ENCODE measurements at places on chromosomes 12 and 14. TPM values are rescaled to one million over a fixed set of nuclear protein-coding genes. Genes with fewer than 3 reads are reported as not detected.

GRCh38 chr12:64814432-64814831, 10.0 kb upstream of the TBC1D30 start:
- DNase-seq: no peak

DNA sequence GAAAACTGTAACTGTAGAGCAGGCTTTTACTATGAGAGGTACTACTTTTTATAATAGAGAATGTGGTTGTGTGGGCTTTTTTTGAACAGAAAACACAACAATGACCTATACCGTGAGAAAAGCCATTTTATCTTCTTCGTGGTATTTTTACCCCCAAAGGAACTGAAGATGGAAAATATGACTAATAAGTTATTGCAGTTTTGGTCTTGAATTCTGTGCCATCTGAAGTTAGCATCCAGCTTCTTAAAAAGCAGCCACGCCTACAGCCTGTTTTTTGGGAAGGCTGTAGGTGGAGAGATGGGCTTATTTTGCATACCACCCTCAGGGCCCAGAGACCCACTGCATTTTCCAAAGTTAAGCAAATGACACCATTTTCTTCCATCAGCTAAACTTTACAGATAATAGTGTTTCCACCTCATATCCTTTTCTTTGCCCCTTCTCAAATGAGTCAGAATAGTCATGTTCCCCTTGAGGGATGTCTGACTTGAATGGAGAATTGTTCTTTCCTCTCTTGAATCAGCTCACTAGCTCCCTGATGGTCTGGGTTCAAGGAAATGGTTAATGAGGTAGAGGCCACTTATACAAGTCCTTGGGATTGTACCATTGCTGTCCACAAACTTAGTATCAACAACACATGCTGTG, 53.0 kb downstream of the TBC1D30 start:
- no peak for DNase-seq

- no peak for DNase-seq
Observed at GRCh38 chr12:28040246-28040645, 67.7 kb upstream of the PTHLH start.

DNA sequence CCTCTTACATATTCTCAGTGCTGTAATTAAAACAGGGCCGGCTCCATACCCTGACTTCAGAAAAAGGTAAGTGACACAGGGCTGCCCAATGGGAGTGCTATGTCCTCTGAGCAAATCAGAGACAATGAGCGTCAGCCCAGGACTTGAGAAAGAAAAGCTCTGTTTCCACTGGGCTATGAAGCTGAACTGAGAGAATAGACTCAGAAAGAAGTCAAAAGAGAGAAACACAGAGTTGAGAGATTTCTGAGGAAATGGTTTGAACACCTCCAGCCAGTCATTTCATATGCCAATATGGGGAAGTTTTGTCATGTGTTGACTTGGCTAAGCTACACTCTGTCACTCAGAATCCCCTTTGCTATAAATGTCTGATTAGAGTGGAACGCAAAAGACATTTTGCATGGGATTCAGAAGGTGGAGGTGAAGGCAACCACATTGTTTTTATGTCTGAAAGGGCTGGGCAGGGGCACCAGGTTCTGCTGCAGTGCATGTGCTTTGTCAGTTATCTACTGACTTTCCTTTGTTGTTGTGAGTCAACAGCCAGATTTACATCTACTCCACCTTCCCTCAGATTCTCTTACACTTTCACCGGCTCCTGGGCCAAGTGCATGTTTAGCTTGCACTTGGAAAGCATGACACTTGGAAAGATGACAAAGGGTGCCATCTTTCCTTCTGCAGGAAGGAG, 313.3 kb downstream of the DUSP6 start:
- DNase-seq: no peak

- DNase-seq: no peak
Observed at GRCh38 chr14:101226265-101226602, 322.7 kb upstream of the RTL1 start.

DNA sequence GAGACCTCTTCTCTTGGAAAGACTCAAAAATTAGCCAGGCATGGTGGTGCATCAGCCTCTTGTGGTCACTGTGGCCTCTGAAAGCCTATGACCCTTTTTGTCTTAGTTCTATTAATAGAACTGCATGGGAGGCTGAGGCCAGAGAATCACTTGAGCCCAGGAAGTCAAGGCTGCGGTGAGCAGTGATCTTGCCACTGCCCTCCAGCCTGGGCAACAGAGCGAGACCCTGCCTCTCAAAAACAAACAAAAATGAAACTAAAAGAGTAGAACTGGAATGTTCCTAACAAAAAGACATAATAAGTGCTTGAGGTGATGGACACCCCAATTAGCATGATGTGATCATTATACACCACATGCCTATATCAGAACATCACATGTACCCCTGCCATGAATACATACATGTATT, 197.0 kb upstream of the EEA1 start:
- no peak for DNase-seq

DNA sequence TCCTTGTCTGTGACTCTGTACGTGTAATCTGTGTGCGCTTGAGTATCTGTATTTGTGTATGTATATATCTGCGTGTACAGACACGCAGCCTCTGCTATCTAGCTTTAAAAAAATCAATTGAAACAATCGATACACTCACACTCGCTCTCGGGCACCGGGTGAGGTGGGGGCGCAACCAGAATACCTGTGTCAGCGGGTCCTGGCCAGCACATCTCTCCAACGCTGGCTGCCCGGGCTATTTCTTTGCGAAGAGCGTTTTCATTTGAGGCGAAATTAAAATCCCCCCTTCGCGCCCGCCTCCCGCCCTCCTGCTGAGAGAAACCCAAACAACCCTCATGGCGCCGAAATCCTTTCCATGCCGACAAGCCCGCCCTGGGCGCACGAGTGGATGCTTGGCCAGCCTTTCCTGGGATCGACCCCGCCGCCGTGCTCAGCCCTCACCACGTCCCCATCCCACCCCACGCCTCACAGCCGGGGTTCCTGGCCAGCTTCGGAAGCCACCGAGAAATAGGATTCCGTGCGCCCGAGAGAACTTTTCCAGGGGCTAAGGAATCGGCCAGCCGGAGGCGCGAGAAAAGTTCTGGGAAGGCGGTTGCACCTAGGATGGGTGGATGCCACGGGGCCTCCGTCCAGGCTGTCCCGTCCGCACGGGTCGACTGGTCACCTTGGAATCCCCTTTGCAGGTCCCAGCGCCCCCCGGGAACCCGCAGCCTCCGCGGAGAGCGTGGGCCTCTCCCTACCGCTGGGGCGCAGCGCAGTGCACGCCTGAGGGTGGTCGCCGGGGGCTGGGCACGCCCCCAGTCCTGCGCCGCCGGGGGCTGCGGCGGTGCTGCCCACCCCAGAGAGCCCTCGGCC, 1.0 kb downstream of the ZDHHC22 start:
- no peak for DNase-seq

GRCh38 chr12:101671833-101672232, 25.6 kb upstream of the CHPT1 start:
- DNase-seq: no peak

DNA sequence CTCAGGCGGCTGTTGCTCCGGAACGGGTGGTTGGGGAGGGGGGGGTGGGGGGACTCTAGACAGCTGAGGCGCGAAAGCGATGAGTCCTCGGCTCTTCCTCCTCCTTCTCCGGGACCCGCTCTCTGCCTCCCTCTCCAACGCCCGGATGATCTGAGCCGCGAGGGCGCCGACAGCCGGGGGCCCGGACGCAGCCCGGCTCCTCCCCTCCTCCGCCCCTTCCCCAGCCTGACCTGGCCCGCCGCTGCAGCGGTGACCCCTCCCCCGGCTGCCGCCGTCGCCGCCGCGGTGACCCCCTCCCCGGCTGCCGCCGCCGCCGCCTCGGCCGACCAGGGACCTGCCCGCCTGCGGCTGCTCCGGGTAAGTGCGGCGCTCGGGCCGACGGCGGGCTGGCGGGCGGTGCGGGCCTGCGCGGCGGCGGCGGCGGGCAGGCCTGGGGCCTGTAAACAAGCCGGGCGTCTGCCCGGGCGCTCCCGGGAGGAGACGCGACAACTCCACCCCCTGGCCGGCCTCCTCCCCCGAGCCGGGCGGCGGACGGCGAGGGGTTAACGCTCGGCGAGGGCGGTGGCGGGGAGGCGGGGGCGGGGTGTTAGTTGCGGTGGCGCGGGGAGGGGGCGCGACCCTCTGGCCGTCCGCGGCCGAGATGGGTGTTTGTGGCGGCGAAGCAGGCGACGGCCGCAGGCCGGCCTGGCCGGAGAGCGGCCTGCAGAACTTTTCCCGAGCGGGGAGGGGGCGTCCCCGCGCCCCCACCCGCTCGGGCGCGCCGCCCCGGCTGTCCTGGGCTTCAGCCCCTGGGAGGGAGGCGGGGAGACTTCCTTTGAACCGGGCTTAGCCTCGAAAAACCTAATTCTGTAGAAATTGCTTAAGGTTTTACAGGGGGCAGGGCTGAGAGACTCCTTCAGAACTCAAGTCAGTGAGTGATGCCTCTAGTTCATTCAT, 568 bp downstream of the PPM1A start:
- DNase-seq: no peak

DNA sequence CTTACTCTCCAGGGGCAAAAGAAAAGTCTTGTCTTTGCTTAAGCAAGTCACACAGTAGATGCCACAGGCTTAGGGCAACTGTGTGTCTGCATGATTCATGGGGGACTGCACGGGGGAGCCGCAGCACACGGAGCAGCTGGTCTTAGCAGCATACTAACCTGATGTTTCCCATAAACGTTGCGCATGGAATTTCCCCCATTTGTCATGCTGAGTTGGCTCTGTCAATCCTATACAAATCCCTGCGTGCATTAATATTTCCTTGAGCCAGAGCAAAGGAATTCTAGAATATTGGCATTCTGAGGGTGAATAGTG, 71.2 kb downstream of the SAMD4A start:
- DNase-seq: no peak

GRCh38 chr12:108583991-108584390, 13.9 kb downstream of the TMEM119 start:
- no peak for DNase-seq

- no peak for DNase-seq
Observed at GRCh38 chr12:84270470-84271140, 642.0 kb downstream of the SLC6A15 start.

DNA sequence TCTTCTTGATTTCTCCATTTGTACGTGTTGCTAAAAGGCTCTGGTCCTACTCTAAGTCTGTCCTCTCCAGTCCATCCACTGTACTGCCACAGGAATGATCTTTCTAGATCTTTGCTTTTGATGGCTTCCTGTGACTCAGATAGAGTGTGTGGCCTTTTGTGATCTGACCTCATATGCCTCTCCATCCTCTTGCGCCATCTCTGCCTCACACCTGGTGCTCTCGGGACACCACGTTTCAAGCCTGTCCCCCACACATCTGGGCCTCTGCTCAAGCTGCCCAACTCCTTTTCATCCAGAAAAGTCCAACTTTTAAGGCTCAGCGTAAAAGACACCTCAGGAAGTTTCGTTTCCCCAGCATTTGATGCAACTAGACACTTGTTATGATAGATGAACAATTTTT, 39.0 kb downstream of the DCAF4 start:
- no peak for DNase-seq

- DNase-seq: no peak
Observed at GRCh38 chr12:49979016-49979586, 6.4 kb downstream of the AQP6 start.

DNA sequence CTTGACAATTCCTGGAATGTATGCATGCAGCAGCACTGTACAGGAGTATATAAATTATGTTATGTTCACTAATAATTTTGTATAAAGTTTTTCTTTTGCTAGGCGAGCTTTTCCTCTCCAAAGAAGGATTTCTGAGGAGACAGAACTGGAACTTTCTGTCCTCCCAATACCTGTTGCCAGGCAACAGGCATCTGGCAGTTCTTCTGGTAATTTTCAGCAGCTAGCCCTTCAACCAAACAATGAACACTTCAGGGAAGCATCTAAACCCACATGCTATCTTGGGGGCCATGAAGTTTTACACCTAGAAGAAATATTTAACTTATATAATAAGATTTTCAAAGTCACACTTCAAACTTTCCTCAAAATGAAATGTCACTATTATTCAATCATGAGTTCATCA, 162.9 kb upstream of the SYT10 start:
- no peak for DNase-seq

- DNase-seq: no peak
Observed at GRCh38 chr12:16658699-16659098, 52.7 kb upstream of the LMO3 start.

- DNase-seq: peak; percentile 69
Observed at GRCh38 chr12:113208041-113208934, 13.0 kb upstream of the TPCN1 start.

DNA sequence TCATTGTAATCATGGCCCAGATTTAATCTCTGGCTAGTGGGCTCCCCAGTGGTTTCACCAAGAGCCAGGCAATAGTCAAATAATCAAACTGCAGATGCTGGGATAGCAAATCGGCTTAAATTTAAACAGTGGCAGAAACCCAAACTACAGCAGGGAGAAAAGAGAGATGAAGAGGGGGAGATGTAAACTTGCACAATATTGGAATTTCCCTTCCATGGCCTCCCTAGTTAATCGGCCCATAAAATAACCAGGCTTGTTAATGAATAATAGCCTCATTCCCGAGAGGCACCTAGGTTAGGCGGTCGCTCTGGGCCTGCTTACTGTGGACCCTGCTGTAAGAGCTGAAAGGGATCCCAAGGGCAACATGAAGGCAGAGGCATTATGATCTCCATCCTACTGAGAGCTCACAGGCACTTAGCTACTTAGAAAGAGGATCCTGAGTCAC, 116.2 kb downstream of the NUAK1 start:
- no peak for DNase-seq

DNA sequence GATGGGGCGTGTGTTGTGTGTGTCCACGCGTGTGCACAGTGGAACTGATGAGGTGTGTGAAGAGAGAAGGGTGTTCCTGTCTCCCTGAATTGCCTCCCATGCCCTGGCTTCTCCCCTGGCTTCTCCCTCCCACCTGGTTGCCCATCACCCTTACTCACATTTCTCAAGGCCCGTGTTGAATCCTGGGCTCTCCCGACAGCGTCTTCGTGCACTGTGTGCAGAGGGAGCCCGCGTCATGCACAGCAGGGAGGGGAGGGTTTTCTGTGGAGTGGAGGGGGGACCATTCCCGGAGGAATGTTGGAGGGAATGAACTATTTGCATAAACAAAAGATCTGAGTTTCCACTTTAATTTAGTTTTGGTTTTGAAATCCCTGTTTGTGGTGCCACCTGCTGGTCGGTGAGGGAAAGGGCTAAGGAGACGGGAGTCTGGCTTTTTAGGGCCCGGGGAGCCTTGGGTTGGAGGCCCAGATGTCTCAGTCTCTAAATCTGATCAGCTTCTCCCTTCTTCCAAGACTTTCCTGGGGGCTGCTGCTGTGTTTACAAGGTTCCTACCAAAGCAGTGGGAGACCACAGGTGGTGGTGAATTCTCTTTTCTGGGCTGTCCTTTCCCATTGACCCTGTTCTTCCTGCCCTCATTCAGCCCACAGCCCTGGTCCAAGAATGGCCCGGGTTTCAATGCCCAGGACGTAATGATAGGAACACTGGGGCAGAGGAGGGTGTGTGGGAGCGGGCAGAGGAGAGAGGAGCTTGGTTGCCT, at the start of gene C1R:
Gene C1R, minus strand, starts transcription at position 217 of the 757 bp plus-strand sequence. Its CDS starts 57 bp downstream, at position 160.
- DNase-seq: peak; percentile 60

- no peak for DNase-seq
Observed at GRCh38 chr14:43258396-43258795, 1248.7 kb downstream of the FSCB start.

Gene KRT77
- not detected for total RNA-seq

Gene NFATC4
- total RNA-seq: not detected

Gene LTBP2
- total RNA-seq: 0.44 TPM

Gene RTL1
- not detected for total RNA-seq

Gene C12orf50
- 0.09 TPM for total RNA-seq

Gene TBX5
- total RNA-seq: not detected

Gene C14orf132
- total RNA-seq: 18.2 TPM

Gene NKX2-8
- not detected for total RNA-seq

Gene TMEM132D
- total RNA-seq: not detected

Gene ADSS1
- 1.5 TPM for total RNA-seq

Gene FAM186B
- 0.22 TPM for total RNA-seq
